ENCODE measurements at places on chromosomes 2 and 18. TPM values are rescaled to one million over a fixed set of nuclear protein-coding genes. Genes with fewer than 3 reads are reported as not detected.

DNA sequence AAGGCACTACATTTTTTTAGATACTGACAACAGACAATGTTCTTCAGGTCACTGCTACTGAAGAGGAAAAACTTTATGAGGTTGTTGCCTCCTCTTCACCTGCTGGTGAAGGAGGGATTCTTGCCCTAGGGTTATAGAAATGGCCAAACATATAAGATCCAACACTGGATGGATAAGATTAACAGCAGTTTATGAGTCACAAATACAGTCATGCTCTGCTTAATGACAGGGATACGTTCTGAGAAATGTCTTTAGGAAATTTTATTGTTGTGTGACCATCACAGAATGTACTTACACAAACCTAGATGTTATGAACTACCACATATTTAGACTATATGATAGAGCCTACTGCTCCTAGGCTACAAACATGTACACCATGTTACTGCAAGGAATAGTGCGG is 57.4 kb upstream of the AMMECR1L start:
- no peak for DNase-seq

- no peak for DNase-seq
These were observed 386.6 kb upstream of the SPRED2 start for GRCh38 chr2:65818873-65819451.

- no peak for DNase-seq
These were observed 31.8 kb downstream of the GRB14 start for GRCh38 chr2:164589522-164589921.

DSC3 gene
- total RNA-seq: 0.75 TPM

DNA sequence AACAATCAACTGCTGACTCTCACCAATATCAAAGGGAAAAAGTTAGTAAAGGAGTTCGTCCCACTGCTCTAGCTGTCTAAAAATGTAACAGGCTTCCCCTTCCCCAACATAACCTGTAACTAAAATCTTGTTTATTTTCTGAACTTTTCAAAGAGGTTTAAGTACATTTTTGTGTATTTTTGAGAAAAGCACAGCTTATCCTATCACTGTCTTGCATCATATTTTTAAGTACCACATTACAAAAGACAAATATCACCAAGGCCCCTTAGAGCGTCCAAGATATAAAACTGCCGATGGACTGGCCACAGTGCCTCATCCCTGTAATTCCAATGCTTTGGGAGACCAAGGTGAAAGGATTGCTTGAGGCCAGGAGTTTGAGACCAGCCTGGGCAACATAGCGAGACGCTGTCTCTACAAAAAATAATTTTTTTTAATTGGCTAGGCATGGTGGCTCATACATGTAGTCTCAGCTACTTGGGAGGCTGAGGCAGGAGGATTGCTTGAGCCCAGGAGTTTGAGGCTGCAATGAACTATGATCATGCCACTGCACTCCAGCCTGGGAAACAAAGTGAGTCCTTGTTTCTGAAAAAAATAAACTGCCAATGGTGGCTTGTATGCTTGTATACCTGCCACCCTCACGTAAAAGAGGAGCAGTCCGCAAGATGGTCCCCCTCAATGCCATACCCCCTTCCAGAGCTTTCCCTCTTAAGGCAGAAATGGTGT is 21.2 kb upstream of the LAPTM4A start:
- no peak for DNase-seq

DNA sequence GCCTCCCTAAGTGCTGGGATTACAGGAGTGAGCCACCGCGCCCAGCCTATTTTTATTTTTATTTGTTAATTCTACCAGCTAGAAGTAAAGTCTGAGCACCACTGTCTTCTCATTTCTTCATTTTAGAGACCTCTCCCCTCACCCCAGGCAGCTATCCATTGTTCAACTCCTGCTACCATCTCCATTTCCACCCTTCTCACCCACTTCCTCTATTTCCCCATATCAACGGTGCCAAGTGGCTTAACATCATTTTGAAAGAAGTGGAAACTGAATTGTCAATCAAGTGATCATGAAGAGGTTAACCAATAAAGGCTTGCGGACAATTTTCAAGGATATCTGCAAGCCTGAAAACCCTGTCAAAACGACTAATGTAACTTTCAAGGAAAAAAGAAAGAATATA is 323.1 kb downstream of the NBAS start:
- DNase-seq: no peak

- no peak for DNase-seq
These were observed 308.1 kb downstream of the TMX3 start for GRCh38 chr18:68406761-68407160.

DNA sequence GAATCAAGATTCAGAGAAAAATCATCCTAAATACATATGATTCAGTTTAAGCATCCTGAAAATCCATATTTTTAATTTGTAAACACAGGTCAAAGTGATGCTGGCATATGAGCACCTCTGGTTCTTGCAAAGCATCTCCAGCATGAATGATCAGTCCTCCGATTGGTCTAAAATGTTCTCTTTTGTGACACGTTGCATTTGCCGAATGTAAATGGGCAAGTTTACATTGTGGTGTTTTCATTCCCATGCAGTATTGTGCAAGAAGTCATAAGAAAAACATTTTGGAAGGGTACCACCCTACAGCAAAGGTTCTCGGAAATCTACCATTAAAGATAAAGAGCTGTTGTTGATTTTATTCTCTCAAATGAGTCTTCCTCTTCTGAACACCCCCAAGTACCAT is 108.0 kb upstream of the UNC80 start:
- DNase-seq: no peak

ADCY3 gene
- 19.7 TPM for total RNA-seq

DNA sequence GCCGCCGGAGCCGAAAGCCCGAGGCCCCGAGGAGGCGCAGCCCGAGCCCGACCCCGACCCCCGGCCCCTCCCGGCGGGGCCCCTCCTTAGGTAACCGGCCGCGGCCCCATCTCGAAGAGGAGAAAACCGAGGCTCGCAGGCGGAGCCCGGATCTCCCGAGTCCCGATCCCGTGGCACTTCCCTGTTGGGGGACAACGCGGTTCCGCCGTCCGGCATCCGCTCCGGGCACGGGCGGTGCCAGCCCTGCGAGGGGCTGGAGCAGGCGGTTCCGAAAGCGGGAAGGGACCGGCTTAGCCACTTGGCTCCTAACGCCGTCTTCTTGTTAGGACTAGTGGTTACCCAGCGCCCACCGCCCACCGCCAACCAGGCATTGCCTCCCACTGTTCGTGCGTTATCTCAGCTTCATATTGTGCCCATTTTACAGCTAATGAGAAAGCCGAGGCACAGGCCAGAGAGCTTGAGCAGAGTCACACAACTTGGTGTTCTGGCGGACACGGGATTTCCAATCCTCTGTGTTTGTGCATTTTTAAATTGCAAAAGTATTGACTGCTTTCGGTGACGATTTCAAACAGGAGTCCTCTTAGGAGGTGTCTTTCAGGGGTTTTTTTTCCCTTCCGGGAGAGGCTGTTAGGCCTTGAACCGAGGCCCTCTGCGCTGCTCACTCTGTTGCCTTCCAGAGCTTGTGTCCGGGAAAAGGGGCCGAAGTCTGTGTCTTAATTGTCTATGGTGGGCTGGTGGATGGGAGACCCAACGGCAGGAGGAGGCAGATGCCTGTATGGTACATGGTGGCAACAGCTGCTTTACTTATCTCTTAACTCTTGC is 562 bp downstream of the CENPA start:
- DNase-seq: no peak

- DNase-seq: peak; percentile 77
These were observed 179.2 kb downstream of the TTC32 start for GRCh38 chr2:19722531-19722971.

GRCh38 chr18:13530879-13531387 is 195.4 kb downstream of the FAM210A start:
- peak; percentile 77 for DNase-seq

- DNase-seq: no peak
These were observed 497.2 kb upstream of the NETO1 start for GRCh38 chr18:73365018-73365417.

GRCh38 chr18:13424363-13424762 is 205.8 kb downstream of the LDLRAD4 start:
- DNase-seq: no peak

- DNase-seq: peak; percentile 35
These were observed 55.2 kb downstream of the METTL4 start for GRCh38 chr18:2515908-2516625.

DNA sequence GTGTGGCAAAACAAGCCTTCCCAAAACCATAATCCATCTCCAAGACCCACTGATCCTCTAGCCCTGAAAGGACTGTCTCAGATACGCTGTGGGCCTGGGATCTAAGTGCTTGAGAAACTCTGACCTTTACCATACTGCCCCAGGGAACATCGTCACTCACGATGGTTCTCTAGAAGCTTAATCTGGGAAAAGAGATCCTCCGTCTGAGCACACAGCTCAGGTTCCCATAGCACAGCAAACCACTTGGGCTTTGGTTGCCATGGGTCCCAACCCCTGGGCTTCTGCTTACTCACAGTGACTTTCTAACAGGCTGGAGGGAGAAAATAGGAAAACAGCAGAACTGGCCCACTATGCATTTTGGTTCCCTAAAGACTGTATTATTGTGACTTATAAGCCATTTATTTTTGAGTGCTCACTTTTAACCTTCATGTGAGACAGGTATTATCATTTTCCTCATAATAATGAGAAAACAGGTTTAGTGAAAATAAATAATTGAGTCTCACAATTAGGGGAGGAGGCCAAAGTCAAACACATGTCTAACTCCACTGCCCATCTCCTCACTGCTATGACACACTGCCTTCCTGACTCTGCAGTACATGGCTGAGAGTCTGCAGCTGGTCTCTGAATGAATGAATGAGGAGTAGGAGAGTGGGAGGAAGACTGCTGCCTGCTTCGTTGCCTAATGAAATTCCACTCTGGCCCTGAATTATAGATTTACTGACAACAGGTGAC is 46.7 kb downstream of the REEP1 start:
- DNase-seq: peak; percentile 63

- no peak for DNase-seq
These were observed 16.5 kb downstream of the ABI2 start for GRCh38 chr2:203344667-203345066.

DNA sequence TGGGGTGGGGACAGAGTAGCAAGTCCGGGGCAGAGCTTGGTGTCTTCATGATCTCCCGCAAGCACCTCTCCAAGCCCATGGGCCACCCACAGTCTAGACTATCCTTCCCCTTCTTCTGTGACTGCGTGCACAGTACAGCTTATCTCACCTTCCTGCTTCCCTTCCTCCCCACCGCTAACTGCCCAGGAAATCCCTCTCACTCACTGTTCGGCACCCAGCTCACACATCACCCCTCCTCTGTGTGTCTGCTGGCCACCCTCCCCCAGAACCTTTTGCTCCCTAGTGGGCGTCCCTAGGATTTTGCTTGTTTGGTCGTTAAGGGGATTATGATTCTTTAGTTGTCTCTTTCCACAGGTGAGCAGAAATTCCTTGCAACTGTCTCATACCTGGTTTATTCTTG is 31.5 kb upstream of the SMAD7 start:
- DNase-seq: no peak

DNA sequence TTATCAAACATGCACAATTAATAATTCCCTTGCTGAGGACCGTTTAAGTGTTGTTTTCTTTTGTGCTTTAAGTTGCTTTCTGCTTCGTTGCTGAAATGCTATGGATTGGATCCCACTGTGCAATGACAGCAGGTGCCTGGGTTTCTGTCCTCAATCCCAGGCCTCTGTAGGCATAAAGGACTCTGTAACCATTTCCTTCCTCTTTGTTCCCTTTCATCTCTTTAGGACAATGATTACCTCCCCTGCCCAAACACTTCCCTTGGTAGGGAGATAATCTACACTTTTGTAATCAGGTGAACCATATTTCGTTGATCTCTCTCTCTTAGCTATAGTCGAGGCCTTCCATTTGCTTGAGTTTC is 58.6 kb upstream of the LYPD6B start:
- DNase-seq: no peak

DNA sequence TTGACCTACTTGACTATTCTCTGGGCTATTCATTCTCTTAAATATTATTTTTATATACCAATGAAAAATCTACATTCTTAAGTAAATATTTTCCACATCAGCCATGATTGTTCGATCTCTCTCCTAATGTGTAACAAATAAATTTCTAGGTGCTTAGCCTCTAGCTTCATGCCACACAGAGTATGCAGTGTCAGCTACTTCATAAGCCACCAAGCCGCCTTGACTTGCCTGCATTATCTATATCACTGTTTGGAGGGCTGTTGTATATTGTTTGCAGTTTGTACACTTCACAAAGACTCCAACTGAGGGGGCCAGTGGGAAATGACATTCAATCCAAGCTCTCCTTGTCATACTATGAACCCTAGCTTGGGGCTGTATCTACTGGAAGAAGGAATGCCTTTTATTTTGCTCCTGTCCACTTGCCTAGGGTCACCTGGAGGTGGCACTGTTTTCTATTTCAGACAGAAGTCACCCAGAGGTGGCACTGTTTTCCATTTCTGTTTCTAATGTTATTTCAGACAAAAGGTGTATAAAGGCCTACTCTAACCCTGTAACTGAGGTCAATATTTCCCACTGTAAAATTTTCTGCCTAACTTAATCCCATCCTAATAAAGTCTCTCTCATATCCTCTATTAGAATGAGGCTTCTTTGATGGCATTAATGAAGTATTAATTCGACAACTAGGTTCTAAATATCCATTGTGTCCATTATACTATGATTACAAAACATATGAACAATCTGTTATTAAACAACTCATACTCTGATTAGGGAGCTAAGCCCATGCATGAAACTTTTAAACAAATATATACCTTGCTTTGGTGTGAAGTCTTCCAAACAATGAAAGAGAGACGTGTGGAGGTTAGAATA is 36.4 kb downstream of the COL5A2 start:
- DNase-seq: no peak

- DNase-seq: no peak
These were observed 11.5 kb upstream of the ASB1 start for GRCh38 chr2:238415036-238415764.

ALKAL2 gene
- total RNA-seq: 1.1 TPM

- no peak for DNase-seq
These were observed 151.8 kb upstream of the STK17B start for GRCh38 chr2:196322973-196323810.

DNA sequence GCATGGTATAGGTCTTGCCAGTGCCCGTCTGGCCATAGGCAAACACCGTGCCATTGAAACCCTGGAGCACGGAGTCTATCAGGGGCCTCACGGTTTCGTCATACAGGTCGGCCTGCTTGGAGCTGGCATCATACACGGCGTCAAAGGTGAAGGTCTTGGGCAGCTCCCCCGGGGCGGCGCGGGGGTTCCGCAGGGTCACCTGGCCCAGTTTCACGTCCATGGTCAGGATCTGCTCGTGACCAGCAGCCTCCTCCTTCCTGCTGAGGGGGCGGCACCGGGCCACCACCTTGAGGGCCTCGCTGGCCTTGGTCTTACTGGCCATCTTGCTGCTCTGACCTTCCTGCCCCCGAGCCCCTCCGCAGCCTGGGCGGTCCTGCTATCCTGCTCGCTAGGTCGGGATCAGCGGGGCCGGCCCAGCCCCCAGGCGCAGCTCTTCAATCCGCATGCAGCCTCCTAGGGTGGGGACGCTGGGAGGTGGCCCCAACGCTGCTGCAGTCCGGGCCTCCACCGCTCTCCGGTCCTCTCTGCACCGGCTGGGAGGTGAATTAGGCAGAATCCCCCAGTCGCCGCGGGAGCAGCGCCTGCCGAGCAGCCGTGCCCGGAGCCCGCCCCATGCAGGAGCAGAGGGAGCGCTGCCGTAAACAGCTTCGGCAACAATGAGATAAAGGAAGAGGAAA is 563 bp downstream of the KIF3C start:
- DNase-seq: no peak

All from muscle of leg (tissue), 16 donors.